Nephron progenitor cell (in vitro differentiated cells): ENCODE measurements at places on chromosomes 2 and 18.

DNA sequence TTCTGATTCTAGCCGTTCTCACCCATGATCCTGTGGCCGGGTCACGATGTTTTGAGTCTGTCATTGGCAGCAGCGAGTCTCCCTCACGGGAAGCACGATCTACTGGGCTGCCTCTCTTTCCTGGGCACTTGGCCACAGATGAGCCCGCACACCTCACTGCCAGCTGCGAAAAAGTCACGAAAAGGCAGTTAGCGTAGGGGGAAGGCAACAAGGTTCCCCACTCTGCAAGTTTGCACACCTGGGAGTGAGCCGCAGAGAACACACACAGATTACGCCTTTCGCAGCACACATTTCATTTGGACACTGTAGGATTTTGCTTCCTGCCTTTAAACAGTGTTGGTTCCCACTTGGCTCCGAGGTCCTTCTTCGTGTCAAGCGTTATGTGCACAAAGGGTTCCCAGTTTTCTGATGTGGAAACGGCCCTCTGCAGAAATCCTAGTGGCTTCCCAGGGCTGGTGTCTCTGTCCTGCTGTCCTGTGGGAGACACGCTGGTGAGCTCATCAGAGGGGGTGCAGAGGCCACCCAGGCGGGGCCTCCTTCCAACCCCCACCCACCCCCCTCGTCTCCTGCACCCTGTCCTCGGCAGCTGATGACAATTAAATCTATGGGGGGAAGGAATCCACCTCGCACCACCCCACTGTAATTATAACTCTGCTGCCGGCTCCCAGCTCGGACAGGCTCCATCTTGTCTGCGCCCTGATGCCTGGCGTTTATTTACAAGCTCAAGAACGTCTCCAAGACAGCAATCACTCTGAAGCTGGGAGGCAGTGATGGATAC lies 157.3 kb upstream of the SALL3 start:
- no peak for DNase-seq

DNA sequence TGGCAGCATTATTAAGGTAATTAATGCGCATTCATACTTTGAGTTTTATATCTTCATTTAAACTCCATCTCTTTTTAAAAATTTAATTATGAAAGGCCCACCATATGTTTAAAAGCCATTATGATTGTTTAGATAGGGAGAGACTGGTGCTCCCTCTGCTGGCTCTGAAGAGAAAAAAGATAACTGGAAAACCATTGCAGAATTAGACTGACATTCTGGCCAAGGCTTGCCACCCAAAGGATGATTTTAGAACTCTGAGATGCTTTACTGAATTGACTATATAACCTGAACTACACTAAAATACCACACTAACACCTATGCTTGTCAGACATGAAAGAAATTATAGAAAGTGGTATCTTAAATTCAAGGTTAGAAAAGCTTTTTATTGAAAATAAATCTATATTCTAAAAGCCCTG lies 127.6 kb upstream of the SPOPL start:
- peak; percentile 13 for DNase-seq

DNA sequence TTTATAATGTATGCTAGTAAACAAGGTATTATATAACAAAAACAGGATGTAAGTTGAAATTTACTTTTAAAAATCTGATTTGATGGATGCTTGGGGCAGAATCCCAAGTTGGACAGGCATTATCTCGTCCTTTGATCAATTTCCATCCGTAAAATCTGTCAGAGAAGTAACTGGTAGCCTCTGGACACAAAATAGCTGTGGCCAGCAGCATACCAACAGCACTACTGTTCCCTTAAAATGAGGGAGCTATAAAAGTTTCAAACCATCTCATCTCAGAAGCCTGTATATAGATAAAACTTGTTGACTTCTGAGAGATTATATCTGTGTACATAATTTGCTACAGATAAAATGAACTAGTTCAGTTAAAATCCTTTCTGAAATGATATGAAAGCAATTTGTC lies 14.7 kb upstream of the METAP1D start:
- no peak for DNase-seq

DNA sequence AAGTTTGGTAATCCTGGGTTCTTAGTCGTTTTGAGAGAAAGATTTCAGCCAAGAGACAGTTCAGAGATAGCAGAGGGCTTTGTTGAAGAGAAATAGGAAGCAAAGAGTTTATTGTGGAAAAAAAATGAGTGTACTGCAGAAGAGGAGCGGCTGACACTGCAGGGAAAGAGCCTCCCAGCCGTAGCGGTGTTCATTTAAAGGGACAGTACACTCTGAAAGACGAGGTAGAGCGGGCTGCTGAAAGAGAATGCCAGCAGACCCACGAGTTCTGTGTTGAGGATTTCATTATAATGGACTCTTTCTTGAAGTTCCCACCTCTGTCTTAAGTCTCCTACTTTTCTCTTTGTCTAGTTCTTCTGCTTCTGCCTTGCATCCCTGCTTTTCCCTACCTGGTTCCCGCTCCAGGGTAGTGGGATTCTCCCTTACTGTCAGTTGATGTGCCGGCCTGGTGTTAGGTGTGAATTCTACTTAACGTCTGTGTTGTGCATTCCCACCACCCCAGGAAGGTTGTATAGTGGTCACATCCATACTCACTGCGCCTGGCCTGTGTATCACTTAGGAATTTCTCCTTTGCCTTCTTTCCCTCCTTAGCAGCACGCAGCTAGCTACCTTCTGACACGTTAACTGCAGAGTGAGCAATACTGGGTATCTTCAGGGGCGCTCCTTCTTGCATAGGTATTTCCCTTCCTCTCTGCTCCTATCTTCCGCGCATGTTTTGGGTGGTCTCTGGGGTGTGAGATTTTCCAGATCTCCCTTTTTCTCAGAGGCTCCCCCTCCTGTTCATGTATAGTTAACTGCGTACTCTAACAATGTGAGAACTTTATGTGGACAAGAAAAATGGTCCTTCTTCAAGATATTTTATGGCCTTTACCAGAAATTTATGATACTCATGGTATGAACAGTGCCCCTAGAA lies 164.5 kb downstream of the PTH2R start:
- no peak for DNase-seq

- no peak for DNase-seq
Measured at GRCh38 chr2:234388591-234388990, 108.3 kb downstream of the ARL4C start.

DNA sequence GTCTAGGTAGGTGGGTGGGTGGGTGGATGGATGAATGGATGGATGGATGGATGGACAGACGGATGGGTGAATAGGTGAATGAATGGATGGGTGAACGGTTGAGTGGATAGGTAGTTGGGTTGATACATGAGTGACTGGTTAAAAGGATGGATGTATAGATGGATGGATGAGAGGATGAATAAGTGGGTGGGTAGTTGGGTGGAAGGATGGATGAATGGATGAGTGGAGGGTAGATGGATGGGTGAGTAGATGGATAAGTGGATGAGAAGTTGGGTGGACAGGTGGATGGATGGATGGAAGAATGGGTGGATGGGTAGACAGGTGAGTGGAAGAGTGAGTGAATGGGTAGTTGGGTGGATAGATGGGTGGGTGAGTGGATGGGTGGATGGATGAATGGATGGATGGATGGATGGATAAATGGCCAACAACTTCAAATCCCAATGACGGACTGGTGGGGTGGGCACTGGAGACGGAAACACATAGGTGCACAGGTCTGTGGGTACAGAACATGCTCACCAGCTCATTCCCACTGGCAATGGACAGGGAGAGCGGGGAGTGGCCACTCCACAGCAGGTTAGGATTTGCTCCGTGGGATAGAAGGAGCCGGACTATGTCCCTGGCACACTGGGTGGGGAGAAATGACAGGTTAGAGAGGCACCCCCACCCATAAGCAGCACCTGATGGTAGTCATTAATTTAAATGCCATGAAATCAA lies 48.8 kb downstream of the ANKMY1 start:
- no peak for DNase-seq

- no peak for DNase-seq
Measured at GRCh38 chr2:96202152-96202854, 6.3 kb downstream of the STARD7 start.

- DNase-seq: no peak
Measured at GRCh38 chr2:25222477-25223121, 54.2 kb upstream of the POMC start.

DNA sequence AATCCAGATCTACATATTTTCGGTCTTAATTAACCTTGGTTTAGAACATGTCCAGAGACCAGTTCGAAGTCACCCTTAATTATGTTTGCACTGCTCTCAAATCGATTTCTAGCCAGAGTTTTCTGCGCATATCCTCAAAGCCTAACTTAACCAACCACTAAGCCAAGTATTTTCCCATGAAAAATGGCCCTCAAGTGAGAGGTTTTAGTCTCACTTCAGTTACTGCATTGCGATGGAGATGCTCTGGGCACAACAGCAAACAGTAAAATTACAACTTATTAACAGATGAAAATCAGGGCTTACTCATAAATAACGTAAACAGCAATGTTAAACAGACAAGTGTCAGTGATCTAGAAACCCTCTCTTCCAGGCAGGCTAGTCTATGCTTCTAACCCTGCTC lies 4.5 kb downstream of the RTN4 start:
- DNase-seq: no peak

- no peak for DNase-seq
Measured at GRCh38 chr2:189402932-189403331, 38.3 kb upstream of the WDR75 start.

DNA sequence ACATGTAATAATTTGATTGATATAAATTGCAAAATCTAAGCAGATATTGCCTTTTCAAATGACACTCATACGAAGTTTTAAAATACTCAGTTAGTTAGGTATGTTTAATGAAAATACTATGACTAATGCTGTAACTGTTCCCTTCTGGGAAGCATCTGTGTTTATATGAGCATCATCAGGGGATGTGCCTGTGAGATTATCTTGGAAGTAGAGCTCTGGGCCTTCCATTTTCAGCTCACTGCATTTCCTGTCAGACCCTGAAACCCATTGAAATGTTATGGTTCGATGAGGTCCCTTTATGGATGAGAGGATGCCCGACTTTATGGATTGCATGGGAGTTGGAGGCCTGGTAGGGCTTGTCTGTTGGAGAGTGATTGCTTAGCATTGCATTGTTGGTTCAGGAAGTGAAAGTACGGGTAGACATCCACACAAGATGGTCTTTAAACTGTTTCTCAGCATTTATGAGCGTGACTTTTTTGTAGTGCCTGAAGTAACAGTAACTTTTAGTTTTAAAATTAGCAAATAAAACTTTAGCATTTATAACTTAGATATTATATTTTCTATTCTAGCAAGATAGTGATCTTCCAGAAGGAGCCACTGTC lies 28.7 kb downstream of the ELP2 start:
- no peak for DNase-seq

DNA sequence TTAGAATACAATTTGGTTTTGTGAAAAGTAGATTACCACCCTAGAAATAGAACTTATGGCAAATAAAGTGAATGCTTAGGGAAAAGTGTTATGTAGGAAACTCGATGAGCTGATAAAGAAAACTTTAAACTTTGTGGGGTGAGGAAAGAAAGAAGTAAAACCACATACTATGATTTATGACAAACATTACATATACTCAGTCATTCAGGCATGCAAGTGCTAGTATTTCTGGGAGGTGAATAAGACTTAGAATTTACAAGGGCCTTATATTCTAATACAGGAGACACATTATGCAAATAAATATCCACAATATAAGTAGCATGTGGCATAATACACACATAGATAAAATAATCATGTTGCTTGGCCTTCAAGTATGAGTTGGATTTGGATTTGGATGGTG lies 618.1 kb downstream of the XIRP2 start:
- DNase-seq: no peak

DNA sequence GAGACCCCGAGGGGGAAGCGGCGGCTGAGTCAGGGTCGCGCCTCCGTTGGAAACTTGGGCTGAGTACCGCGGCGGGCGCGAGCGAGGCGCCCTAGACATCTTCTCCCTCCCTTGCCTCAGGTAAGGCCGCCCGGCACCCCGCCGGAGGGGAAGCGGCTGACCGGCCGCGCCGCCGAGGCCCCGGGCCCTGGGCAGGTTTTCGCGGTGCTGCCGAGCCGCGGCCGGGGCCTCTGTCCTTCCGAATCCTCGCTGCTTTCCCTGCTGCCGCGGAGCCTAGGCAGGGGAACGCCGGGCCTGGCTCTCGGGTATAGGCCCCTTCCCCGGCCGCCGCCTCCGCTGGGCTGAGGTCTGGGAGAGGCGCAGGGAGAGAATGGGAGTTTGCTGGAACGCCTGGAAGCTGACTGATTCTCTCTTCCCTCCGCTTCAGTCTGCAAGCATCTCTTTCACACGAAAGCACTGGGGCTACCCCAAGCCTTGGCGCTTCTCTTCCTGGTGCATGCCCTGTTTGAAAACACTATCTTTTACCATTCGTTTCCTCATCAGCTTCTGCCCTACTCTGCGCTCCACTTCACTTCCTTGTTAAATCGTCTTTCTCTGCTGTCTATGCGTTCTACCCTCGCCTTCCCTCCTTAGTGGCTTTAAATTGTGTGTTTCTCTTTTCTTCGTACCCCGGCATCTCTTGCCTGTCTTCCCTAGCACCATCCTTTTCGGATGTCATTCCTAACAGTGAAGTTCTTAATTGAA lies 652 bp downstream of the PPM1B start:
- peak; percentile 54 for DNase-seq

DNA sequence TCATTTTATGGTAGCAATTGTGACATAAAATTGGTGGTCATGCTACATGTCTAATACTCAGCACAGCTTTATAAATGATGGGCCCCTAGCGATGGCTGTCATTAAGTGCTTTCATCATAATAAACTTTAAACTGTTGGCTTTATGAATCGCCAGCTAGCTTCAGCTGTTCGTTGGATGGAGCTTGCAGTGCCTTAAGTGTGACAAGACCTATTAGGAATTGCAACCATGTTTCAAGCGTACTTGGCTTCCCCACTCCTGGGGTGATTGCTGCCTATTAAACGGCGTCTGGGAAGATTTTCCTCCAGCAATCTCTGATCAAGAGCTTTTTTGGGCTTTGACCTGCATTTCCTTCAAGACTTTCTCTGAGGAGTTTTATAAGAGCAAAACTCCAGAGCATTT lies 164.5 kb upstream of the SIX3 start:
- no peak for DNase-seq

- no peak for DNase-seq
Measured at GRCh38 chr2:128787616-128788015, 468.9 kb upstream of the HS6ST1 start.

- no peak for DNase-seq
Measured at GRCh38 chr2:109635426-109636304, 21.5 kb downstream of the SOWAHC start.
